ENCODE measurements at places on chromosomes 5 and 9.
A peak's percentile ranks its signal among the peaks of the same experiment; 100 is the strongest.

GRCh38 chr5:173910215-173910614 lies 22.1 kb downstream of the CPEB4 start:
- no peak for DNase-seq

DNA sequence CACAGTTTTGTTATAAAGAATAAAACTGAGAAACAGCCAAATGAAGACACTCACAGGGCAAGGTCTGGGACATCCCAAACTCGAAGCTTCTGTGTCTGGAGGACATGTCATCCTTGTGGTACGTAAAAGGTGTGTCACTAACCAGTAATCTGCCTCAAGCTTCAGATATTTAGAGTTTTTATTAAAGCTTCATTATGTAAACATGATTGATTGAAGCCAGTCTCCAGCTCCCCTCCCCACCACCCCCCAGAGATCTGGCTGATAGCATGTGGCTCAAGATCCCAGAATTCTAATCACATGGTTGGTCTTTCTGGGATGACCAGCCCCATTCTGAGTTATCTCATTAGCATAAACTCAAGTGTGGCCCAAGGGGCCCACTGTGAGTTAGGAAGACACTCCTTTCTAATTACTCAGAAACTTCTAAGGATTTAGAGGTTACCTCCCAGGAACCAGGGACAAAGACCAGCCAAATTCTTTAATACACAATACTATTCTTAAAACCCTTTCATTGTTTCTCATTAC lies 31.4 kb upstream of the ERAP1 start:
- no peak for DNase-seq

- DNase-seq, result no peak
Measured at GRCh38 chr5:10634050-10634449, 70.2 kb downstream of the ANKRD33B start.

DNA sequence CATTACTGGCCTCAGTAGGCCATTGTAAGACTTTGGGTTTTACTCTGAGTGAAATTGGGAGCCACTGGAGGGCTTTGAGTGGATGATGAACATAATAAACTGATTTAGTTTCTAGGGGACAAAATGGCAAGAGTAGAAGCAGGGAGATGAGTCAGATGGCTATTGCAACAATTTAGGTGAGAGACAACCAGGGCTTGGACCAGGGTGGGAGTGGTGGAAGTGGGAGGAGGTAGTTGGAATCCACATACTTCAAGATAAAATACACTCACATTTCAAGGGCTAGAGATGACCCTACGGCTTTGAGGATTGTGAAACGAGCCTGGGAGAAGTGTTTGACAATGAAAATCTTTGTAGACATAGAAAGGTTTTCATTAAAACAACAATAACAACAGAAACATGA lies 136.3 kb downstream of the ACTBL2 start:
- no peak for DNase-seq

DNA sequence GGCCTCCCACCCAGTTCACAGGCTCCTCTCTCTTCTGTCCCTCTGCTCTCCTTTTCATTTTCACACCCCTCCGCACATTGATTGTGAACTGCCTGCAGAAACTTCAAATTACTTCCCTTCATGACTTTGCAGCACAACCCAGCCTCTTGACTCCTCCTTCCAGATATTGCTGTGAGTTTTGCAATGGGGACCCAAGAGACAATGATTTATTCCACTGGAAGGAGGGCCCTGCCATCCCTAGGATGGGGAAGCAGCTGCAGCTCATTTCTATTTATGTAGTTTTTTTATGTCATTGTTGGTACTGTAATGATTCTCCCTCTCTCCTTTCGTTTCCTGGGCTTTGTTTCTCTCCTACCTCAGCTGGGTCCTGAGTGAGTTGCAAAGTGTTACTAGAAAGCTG lies 364.9 kb downstream of the ICE1 start:
- DNase-seq, result no peak

DNA sequence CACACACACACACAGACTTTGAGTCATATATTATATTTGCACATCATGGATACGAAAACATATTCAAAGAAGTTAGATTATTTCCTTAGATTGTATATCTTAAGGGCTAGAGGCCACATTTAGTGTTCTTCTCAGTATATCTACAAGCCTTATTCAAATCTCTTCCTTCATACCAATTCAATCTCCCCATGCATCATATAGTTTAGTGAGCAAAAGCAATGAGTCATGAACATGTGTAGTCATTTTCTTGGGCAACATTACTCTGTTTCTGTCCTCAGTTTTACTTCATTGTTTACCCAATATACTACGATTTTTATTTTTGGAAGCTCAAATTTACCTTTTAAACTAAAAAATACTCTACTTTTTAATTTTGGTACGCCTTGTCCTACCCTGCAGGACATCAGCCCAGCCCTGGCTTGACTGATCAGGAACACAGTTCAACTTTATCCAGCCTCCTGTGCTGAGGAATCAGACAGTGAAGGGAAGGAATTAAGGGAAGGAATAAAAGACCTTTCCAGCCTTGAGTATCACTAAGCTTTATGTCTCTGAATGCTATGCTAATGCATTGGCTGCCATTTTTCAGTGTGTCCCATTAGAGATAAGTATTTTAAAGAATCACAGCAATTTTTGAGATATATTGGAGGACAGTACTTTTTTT lies 101.7 kb upstream of the FST start:
- DNase-seq, result no peak

- no peak for DNase-seq
Measured at GRCh38 chr5:9781275-9781674, 151.1 kb upstream of the TAS2R1 start.

DNA sequence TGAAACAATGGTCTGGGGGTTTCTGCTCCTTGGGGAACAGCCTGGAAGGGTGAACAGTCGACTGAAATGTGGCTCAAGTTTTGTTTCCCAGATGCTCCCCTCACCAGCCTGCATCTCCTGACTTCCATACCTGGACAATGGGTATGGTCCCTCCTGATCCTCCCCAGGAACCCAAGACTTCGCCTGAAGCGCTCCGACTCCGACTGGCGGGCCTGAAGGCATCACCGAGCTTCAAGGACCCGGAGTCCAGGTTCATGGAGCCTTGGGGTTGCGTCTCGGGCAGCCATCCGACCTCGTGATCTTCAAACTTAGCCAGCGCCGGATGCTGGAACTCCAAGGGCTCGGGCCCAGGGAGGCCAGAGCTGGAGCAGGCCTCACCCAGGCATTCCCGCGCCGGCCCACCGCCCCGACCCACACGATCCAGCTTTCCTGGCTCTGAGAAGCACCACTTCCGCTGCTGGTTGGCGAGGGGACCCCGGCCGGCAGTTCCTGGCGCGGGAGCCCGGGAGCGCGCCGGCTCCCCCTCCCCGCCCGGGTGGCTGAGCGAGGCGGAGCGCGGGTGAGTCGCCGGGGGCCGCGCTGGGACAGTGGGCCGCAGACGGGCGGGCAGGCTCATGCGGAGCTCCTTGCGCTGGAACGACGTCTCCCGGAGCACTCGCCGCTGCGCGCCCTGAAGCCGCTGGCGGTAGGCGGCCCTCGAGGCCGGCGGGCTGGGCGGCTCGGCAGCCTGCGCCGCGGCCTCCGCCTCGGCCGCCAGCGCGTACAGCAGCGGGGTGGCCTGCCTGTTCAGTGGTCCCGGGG lies 5.2 kb downstream of the SHROOM1 start:
- no peak for DNase-seq

DNA sequence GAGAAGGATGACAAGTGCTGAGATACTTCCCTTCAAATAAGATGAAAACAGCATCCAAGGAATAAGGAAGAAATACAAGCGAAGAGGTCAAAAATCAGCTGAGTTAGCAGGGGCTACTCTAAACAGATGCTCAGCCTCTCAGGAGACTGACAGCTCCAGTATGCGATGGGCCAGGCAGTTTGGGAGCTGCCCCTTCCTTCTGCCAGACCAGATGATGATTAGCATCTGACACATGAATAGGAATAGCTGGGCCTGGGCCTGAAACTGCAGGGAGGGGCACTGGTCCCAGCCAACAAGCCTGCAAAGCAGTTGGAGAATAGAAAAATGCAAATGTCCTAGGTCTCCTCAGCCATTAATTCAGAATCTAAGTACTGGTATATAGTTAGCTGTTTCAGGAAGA lies 13.1 kb upstream of the MAP3K1 start:
- DNase-seq, result no peak

DNA sequence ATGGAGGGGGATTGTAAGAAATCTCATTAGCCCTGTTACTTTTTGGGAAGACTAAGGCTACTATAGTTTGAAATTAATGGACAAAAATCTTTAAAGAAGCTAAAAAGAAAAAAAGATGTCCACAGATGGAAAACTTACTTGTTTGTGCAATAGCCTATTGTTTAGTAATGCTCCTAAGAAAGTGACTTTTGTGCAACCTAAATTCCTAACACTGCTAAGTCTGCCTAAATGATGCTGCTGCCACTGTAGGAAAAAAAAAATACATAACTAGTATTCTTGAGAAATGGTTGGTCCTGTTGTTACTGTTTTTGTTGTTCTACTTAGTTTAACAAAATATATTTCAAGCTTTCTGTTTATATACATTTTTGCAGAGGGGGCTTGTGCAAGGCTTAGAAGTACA lies 108.2 kb upstream of the NR3C1 start:
- no peak for DNase-seq

- peak; percentile 5 for DNase-seq
Measured at GRCh38 chr5:137122075-137122474, 377.1 kb downstream of the SPOCK1 start.

GRCh38 chr9:7967093-7967827 lies 167.7 kb upstream of the DMAC1 start:
- no peak for DNase-seq

DNA sequence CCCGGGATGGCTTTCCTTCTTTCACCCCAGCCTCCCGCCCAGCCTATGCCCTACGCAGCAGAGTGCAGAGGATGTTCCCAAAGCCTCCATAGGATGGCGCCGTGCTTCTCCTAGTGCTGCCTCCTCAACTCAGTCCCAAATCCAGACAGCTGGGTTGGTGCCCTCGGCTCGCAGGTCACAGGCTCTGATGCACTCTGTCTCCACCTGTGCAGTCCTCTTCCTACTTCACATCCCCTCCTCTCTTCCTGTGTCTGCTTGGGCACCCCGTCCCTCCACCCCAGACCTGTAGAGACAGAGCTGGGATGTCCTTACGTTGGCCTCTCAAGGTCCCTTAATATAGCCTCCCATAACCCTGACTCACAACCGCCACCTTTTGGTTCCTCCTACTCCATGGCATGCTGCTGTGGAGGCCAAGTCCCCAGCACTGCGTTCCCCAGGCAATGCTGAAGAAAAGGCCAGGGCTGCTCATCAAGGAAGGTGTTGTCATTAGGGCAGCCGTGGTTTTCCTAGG lies 314.4 kb downstream of the GADD45G start:
- DNase-seq, result no peak

GRCh38 chr5:116546033-116546742 lies 28.4 kb downstream of the SEMA6A start:
- DNase-seq, result no peak

- no peak for DNase-seq
Measured at GRCh38 chr5:16561660-16562059, 55.1 kb downstream of the RETREG1 start.

GRCh38 chr9:113886466-113886865 lies 10.4 kb downstream of the ZNF618 start:
- DNase-seq, result no peak

GRCh38 chr9:16867576-16868311 lies 2.7 kb downstream of the BNC2 start:
- no peak for DNase-seq

DNA sequence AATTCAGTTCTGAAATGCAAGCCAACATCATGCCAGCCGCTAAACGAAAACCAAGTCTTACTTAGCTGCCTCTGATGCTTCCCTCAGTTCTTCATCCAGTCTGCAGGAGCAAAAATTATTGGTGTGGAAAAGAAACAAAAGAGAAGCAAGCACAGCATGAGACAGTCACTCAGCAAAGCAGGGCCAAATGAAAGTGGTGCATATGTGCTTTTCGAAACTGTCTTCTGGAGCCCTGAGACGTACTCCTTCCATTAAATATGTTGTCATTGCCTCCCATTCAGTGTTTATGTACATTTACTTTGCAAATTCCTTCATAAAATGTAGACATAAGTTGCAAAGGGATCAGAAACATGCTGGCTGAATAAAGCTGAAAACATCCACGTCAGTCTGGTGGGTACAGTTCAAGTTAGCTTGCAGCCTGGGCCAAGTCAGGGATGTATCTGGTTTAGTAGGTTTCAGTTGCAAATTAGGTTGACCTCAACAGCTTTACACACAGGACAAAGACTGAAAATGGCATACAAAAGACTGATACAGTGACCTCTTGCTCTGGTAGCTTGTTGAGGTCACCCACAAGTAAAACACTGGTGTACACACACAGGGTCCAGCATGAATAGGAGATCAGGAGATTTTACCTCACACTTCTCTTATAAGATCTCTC lies 139.7 kb upstream of the PCA3 start:
- no peak for DNase-seq

DNA sequence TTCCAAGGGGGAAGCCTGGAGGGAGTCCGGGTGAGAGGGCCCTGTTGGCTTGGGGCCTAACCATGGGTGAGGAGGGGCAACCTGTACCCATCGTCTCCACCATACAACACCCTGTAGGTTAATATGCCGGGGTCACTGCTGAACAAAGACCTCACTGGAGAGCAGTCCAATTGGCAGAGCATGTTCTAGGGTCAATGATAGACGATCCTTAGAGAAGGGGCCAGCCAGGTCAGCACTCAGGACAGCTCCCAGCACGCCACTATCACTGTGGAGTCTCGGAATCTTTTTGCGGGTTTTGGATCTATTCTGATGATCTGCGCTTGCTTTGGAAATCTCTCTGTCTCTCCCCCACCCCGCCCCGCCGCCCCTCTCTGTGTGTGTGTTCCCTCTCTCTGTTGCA lies 218.4 kb upstream of the MVB12B start:
- no peak for DNase-seq

GRCh38 chr9:10443868-10444204 lies 169.0 kb downstream of the PTPRD start:
- DNase-seq, result no peak

- DNase-seq, result no peak
Measured at GRCh38 chr9:114094971-114095370, 4.1 kb downstream of the KIF12 start.

DNA sequence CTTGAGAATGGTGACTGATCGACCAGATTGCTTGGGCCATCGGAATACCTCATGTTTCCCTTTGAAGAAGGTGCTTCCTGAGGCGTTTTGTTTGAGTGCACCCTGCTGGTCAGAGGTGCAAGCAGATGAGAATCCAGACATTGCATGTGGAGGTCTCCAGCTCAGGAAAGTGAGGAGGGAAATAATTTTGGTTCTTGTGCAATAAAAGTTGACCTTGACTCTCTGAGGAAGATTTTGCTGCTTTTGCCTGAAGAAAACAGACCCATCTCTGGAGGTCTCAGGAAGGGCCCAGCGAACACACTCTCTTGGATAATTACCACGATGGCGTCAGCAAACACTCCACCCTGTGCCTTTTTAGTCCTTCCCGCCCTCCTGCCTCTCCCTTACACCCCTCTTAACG lies 69.7 kb downstream of the GRAMD2B start:
- DNase-seq, result no peak

DNA sequence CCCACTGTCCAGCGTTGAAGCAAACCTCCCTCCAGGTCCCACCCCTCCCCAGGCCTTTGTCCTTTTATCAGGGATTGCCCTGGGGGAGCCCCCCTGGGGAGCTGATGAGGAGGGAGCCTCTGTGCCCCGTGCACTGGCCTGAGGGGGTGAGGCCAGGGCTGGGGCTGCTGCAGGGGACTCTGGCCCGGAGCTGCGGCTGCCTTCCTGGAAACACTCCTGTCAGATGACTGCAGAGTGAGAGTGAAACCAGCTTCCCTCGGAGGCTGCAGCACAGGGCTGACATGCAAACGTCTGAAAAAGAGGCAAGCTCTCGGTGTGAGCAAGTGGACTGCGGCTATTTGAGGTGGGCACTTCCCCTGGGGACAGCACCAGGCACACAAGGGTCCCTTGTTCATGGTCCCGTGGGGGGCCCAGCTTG lies 4.6 kb upstream of the TRAF2 start:
- no peak for DNase-seq

GRCh38 chr9:15307523-15307841 lies 466 bp upstream of the TTC39B start:
- DNase-seq, result no peak
